ENCODE measurements at places on chromosomes 1 and 21.
A peak's percentile ranks its signal among the peaks of the same experiment; 100 is the strongest.

DNA sequence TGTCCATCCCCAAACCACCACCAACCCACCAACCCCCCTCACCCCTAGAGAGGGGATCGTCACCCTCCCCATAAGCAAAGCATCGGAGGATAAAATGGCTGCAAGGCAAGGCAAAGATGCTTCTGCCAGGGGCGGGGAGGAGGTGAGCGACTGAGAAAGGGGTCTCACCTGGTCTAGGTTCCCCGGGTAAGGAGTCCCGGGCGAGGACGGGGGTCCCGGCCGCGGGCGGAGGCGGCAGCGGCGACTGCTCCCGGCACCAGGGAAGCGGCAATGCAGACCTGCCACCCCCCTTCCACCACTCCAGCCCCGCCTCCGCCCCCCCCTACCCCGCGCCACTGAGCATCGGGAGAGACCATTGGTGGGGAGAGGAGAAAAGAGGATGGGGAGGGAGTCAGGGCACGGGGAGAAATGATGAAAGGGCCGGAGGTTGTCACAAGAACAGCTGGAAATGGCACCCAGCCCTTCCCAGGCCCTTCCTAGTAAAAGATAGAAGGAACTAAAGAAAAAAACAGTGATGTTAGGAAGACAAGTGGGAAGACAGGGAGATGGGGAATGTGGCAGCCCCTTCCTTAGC is at the start of gene SV2A:
Gene SV2A, minus strand, starts transcription at position 274 of the 574 bp plus-strand sequence. CDS start 4,004 bp downstream, outside the sequence.
- peak; percentile 21 for DNase-seq

GRCh38 chr1:47821760-47822159 is 175.4 kb downstream of the TRABD2B start:
- DNase-seq: no peak

DNA sequence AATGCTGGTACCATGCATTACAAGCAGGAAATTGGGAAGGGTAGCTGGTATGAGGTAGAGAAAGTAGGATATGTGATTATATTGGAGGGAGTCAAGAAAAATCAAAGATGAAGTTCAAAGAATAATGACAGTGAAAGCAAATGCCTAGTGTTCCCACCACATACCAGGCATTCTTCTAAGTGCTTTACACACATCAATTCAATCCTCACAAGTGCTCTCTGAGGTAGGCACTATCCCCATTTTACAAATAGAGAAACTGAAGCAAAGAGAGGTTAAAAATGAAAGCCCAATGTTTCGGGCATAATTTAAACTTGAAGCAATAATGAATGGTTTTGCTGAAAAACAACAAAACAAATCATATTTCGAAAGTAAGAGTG is 40.1 kb upstream of the MCOLN3 start:
- DNase-seq: no peak

DNA sequence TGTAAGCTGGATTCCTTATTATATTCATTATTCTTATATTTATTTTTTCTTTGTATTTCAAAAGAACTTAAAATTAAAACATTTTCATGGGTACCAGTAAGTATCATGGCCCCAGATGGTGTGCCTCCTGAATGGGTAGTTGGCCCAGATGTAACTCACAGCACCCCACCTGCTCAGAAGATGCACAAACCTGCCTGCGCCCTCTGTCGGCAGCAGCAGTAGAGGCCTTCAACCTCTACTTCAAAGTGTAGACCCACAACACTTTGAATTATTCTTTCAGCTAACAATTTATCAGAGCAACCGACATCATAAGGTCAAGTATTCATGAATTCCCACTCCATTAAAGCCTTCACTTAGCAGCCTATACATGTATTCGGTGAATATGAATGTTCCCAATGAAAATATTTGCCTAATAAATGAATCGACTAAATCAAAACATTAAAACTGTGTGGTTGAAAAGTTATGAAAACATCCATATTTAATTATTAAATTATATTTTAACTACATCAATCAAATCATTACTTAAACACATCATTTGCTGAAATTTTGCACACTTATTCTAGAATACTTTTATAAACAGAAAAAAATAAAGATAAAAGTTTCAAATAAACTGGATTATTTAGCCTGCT is 25.4 kb downstream of the PIGM start:
- DNase-seq: peak; percentile 59

DNA sequence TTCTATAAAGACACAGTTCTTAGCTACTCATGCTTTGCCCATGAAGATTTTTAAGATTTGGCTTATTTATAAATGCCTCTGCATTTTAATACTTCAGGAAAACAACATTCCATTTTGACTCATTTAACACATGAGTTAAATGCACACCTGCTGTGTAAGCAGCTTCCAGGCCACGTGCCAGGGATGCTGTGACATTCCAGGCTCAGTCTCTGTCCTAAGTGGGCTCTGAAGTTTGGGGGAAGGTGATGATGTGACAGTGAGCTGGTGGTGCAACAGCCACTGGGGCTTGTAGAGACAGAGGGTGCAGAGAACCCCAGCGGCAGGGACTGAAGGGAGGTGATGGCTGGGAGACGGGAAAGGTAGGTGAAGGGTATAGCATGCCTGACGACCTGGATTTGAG is 40.7 kb downstream of the HHAT start:
- no peak for DNase-seq

- DNase-seq: no peak
These were observed 123.2 kb downstream of the SLC30A10 start for GRCh38 chr1:219805191-219805590.

DNA sequence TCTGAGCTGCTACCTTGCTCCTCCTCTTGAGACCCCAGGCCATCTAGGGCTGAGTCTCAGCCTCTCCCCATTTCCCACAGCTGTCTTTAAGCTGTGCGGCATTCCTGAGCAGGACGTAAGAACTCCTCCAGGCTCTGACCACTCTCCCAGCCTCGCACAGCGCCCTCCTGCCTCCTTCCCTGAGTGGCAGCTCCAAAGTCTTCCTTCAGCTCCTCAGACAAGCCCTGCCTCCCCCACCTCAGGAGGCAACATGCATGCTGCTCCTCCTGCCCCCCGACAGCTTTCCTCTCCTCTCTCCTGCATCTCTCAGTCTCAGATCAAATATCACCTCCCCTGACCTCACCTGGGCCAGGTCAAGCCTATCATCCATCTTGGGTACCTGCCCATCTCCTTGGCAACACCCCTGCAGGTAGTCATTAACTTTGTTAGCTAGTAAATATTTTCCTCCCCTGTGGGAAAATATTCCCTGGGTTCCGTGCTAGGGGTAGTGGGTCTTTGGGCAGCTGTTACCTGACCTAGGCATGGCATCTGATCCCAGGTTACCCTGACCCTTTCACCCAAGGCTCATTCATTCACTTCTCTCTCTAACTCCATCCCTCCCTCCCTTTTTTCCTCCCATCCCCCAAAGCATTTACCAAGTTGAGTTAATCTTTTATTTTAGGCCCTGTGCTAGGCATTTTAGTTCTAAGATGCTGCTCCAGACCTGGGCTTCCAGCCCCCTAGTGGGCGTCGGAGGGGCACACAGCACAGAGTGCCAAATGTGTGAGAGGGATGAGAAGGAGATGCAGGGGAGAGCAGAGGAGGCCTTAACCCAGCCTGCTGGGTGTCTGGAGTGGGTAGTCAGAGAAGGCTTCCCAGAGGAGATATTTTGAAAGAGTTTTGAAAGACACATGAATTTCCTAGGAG is 419.9 kb downstream of the PTPRU start:
- no peak for DNase-seq

- peak; percentile 78 for DNase-seq
These were observed 521 bp upstream of the NADK start for GRCh38 chr1:1778663-1779319.

DNA sequence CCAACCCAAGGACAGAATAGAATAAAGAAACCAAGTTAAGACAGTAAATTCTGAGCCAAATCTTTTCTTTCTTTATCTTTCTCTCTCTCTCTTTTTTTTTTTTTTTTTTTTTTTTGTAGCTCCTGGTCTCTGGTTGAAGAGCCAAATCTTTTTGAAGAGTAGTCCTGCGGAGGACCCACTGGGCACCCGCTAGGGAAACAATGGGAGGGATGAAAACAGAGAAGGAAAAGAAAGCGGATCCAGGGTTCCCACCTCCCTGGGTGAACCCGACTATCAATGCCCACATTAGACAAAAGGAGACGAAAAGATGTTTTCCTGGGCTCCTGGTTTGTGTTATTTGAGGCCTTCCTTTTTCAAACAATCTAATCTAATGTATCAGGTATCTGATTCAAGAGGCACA is 49.8 kb upstream of the FBXO28 start:
- DNase-seq: no peak

DNA sequence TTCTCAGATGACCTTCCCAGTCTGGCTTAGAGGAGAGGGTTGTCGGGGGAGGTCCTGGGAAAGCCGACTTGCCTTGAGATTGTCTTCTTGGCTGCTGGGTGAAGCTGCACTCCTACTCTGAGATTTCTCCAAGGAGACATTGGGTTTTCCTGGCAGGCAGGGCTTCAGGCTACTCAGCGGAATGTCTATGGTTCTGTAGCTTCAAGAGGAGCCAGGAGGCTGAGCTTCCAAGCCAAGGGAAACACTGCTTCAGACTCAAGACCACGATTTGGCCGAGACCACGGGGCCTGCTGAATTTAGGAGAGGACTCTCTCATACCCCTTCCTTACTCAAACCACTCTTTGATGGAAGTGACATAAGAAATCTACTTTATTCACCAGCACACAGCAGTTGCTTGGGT is 67.8 kb downstream of the NTMT2 start:
- no peak for DNase-seq

DNA sequence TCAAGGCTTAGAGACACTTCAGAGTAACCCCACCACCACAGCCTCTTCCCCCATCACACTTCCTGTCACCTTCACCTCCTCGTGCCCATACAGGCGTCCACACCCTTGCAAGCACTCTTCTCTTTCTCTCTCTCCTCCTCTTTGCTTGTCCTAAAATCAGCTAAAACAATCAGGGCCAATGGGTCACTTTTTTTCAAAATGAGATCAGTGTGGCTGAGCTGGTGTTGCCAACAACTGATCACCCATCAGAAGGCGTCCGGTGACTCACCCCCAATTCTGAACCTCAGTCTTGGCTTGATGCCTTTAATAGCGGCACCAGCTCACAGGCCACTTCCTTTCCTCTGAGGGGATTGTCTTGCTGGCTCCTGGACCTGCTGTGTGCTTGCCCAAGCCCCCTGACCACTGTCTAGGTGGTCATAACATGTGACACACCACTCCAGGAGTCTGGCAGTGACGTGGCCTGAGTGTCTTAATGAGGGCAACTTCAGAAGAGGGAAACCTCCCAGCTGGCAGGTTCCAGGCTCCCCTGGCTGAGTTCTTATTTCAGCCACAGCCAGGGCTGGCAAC is 1.6 kb downstream of the DRAXIN start:
- peak; percentile 38 for DNase-seq
